COR-L47 (cell line): ENCODE measurements at places on chromosomes 1 and 21.

GRCh38 chr1:68166348-68166747, 66.0 kb downstream of the WLS start:
- no peak for DNase-seq

DNA sequence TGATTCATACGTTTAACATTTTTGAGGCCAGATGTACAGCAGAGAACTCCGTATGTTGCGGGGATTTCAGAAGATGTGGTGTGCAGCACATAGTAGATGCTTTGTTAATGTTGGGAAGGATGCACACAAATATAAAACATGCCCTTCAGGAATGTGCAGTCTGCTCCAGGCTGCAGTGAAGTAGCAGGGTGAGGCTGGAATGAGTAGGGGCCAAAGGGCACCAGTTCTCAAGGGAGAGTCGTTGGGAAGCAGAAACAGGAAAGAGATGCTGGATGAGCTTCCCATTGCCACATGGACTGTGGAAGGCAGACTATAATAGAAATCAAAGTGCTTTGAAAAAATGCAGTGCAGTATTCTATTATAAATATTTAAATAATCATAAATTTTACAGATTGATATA, 126.9 kb downstream of the NOS1AP start:
- DNase-seq: no peak

DNA sequence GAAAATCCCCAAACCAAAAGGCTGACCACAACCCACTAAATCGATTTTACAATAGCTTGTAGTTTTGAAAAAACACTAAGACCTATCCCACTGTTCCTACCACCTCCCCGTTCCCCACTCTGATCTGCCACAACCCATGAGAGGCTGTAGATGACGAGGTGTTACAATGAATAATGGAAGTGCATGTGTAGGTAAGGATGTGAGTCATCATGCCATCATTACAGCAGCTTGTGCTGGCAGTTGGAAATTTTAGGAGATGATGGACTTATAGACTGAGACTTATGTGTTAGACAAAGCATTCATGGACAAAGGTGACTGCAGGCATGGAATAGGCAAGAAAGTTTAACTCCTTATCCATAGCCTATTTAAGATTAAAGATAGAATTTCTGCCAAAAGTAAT, 184.7 kb upstream of the CACYBP start:
- no peak for DNase-seq

GRCh38 chr1:211612786-211613107, 33.8 kb upstream of the SLC30A1 start:
- no peak for DNase-seq

DNA sequence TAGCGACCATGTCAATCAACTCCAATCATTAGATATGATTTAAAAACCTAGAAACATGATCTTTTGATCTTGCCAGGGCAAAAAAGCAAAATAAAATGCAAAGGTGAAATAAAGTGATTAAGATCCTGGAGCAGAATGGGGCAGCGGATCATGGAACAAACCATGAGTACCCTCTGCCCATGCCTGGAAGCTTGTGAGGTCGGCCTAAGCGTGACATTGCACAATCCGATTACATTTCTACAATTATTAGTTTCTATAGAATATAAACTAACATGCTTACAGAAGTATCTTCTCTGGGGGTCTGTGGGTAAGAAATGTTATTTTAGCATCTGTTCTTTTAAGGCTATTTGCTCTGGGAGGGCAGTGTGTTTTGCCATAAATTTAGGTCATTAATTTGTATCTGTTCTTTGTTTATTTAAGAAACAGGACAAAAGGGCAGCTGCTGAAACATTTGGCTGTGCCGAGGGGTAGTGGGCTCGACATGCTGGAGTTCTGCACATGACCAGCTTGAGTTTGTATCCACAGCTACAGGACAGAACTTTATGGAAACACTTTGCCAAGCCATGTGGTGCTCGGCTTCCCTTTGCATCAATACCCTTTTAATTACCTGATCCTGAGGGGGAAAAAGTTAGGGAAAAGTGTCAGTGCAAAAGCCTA, 55.9 kb downstream of the ZBTB18 start:
- no peak for DNase-seq

GRCh38 chr1:16946646-16947045, 24.9 kb downstream of the CROCC start:
- no peak for DNase-seq

GRCh38 chr1:182527680-182528079, 61.4 kb downstream of the RNASEL start:
- no peak for DNase-seq

- no peak for DNase-seq
Observed at GRCh38 chr1:184836141-184836540, 81.5 kb upstream of the EDEM3 start.

DNA sequence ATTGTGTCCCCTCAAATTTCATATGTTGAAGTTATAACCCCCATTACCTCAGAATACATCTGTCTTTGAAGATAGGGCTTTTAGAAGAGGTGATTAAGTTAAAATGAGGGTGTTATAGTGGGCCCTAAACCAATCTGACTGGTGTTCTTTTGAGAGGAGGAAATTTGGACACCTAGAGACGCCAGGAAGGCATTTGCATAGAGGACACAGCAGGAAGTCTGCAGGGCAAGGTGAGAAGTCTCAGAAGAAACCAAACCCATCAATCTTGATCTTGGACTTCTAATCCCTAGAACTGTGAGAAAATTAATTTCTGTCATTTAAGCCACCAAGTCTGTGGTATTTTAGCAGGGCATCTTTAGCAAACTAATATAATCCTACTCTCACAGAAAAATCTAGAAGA, 13.0 kb downstream of the GOLPH3L start:
- DNase-seq: no peak

DNA sequence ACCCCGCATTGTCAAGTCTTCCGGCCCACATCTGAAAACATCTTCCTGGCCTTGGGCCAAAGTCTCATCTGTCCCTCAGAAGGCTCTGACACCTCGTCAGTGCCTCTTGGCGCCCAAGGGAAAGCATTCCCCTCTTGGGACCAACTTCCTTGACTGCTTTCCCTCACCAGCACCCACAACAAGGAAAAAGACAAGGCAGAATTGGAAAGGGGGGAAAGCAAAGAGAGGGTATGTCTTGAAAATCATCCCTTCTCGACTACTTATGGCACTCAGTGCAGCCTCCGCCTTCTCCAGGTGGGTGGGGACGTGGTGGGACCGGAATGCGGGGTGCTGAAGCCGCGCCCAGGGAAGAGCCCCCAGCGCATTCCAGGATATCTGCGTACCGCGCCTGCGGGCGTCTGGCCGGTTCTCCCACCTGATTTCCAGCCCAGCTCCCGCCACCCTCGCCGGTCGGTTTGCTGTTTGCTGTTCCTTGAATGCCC, 554 bp upstream of the SLC39A1 start:
- DNase-seq: peak; percentile 26

- DNase-seq: no peak
Observed at GRCh38 chr1:14222086-14222485, 376.4 kb upstream of the KAZN start.

GRCh38 chr1:165851034-165851658, 23.7 kb downstream of the UCK2 start:
- DNase-seq: no peak

GRCh38 chr1:229669333-229669732, 43.3 kb downstream of the URB2 start:
- no peak for DNase-seq

GRCh38 chr21:14916676-14917141, 148.1 kb downstream of the NRIP1 start:
- no peak for DNase-seq

DNA sequence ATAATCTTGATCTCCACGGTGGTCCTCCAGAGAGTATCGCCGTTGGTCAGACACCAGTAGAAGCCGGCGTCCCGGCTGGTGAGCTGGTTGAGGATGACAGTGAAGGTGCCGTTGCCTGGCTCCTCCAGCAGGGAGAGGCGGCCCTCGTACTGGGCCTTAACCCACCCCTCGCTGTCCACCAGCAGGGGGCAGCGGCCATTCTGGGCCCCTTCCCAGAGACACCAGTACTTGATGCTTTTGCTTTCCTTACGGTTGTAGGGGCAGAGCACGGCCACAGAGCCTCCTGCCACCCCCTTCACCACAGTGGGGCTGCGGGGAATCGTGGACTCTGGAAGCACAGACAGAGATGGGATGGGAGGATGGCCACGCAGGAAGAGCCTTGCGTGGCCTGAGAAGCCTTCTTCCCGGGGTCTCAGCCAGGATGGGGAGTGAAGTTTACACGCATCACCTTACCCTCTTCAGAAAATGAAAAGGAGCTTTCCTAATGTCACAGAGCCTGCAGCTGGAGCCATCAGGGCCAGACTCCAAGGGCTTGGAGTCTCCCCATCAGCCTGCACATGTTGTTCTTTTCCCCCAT, 10.7 kb downstream of the PIGR start:
- peak; percentile 13 for DNase-seq

- DNase-seq: no peak
Observed at GRCh38 chr1:213017447-213018273, 2.0 kb upstream of the ANGEL2 start.

DNA sequence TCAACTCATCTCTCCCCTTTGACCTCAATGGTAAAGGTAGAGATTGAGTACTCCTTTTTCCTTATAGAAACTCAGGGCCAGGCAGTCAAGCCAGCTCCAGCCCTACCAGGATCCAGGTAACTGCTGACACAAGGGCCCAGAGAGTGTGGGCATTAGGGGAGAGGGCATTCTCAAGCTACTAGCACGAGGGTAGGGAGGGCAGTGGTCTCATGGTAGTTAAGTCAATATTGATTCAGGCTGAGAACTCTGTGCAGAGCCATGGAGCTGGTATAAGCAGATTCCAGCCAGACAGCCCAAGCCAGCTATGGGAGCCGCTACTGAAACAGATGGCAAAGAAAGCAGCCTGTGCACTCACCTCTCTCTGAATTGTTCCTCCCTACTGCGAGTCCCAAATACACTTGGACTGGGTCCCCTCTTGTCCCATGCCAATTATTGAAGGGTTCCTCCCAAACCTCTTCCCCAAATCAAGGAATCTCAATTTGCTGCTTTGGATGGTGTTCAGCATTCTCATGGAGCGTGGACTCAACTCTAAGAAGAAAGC, 2.8 kb downstream of the PI4KB start:
- no peak for DNase-seq

- peak; percentile 51 for DNase-seq
Observed at GRCh38 chr21:46184625-46185555, 631 bp upstream of the SPATC1L start.

DNA sequence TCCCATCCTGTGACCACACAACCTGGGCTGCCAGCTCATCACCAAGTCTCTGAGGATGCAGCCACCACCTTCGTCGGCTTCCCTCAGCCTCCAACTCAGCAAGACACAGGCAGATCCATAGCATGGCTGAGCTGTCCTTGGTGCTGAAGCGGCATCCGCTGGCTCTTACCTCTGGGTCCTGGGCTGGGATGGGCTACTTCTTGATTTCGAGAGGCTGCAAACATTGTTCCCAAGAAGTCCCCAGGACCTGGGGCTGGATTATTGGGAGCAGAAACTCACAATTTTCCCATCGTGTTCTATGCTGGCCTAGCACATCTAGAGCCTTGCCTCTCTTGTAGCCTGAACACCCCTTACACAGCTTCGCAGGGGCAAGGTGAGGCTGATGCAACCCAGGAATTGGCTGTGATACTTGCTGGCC, 24.9 kb upstream of the C1QA start:
- no peak for DNase-seq

- DNase-seq: no peak
Observed at GRCh38 chr1:232585486-232585885, 44.4 kb downstream of the SIPA1L2 start.

DNA sequence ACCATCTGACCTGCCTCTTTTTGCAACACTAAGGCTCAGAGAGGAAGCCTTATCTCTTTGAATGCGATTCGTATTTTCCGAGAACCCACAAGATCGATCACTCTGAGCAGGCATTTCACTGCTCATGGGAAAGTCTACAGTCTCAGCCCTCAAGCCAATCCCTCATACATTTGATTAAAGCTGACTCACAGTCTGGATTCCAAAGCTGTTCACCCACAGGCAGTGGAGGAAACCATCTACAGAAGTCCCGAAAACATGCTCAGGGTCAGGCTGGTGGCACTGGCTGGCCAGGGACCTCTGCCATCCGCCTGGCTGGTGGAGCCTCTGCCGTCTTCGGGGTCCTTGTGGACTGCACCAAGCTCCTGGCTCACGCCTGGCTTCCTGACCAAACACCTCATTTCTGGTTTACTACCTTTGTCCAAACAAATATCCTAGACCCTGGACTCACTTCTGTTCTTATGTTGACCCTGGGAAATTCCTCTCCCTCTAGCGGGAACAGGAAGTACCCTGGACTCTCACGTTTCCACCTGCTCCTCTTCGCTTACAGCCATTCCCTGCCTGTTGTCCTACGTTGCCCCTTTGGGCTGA, 650.0 kb downstream of the SMYD3 start:
- no peak for DNase-seq

GRCh38 chr1:153790966-153791647, 15.9 kb downstream of the SLC27A3 start:
- DNase-seq: no peak

DNA sequence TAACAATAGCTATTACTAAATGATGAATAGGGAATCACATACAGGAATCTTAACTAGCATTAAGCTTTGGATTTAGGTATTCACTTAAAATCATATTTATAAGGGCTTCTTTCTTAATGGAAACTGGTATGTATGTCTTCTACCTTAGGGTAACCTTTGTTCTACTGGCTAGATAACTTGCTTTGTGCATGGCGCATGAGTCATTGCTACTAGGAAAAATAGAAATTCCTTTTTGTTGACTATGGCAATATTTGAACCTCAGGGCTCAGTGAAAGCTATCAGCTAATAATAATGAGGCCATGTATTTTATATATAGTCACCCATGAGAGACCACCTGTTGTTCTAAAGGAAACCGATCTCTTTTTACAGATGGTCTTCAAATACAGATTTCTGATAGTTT, 72.5 kb downstream of the RPS6KC1 start:
- DNase-seq: no peak

- peak; percentile 95 for DNase-seq
Observed at GRCh38 chr1:201597551-201598230, 58.8 kb downstream of the NAV1 start.

- DNase-seq: no peak
Observed at GRCh38 chr1:185402930-185403329, 85.9 kb upstream of the IVNS1ABP start.

DNA sequence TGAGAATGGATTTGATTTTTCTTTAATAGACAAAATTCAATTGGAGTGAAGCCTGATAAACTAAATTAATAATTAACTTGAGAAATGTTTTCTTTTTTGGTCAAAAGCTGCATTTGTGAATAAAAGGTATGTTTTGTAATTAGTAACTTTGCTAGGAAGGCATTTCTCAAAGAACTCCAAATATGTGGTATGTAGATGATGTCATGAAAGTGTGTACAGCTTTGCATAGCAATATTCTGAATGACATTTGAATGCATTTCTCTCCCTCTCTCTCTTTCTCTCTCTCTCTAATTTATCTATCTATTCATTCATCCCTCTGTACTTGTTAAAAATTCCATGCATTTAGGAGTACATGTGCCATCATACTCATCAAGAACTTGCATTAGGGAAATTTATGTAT, 109.1 kb upstream of the ADAMTS5 start:
- no peak for DNase-seq
